Coronary artery (tissue), 2 donors: ENCODE measurements at places on chromosomes 1 and 21.

DNA sequence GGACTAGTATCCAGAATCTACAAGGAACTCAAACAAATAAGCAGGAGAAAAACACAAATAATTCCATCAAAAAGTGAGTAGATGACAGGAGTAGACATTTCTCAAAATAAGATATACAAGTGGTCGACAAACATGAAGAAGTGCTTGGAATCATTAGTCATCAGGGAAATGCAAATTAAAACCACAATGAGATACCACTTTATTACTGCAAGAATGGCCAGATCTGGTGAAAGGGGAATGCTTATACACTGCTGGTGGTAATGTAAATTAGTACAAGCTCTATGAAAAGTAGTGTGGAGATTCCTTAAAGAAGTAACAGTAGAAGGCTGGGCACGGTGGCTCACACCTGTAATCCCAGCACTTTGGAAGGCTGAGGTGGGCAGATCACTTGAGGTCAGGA, 73.8 kb downstream of the POU2F1 start:
- no peak for DNase-seq

- no peak for DNase-seq
Observed at GRCh38 chr1:233278631-233279030, 16.9 kb downstream of the PCNX2 start.

GRCh38 chr1:101236516-101237228, at the start of gene S1PR1:
Gene S1PR1, plus strand, starts transcription at chr1:101237019. Its CDS starts 1,966 bp downstream, at chr1:101238985.
- peak; percentile 78 for DNase-seq

DNA sequence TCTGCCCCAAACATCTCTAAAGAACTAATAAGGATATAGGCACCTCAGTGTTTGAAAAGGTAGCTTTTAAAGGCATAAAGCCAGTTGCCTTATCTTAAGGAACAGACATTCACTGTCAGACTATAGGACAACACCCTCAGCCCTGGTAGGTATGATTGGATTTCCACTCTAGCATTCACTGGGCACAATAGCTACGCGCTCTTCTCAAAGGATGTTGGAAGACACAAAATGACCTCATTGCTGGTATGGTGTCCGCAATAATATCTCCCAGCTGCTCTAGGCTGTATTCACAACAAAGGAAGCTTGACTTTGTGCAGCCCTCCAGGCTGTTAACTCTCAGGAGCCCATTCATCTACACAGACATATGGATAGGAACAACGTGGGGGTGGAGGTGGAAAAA, 119.4 kb upstream of the CXADR start:
- DNase-seq: no peak

GRCh38 chr1:21174230-21174629, 2.5 kb downstream of the EIF4G3 start:
- no peak for DNase-seq

GRCh38 chr1:171484760-171485374, 463 bp upstream of the PRRC2C start:
- no peak for DNase-seq

GRCh38 chr1:229832695-229833094, 206.6 kb downstream of the URB2 start:
- DNase-seq: no peak

GRCh38 chr1:161439280-161440232, 65.7 kb upstream of the FCGR2A start:
- no peak for DNase-seq

- no peak for DNase-seq
Observed at GRCh38 chr1:96772349-96772748, 50.8 kb downstream of the PTBP2 start.

DNA sequence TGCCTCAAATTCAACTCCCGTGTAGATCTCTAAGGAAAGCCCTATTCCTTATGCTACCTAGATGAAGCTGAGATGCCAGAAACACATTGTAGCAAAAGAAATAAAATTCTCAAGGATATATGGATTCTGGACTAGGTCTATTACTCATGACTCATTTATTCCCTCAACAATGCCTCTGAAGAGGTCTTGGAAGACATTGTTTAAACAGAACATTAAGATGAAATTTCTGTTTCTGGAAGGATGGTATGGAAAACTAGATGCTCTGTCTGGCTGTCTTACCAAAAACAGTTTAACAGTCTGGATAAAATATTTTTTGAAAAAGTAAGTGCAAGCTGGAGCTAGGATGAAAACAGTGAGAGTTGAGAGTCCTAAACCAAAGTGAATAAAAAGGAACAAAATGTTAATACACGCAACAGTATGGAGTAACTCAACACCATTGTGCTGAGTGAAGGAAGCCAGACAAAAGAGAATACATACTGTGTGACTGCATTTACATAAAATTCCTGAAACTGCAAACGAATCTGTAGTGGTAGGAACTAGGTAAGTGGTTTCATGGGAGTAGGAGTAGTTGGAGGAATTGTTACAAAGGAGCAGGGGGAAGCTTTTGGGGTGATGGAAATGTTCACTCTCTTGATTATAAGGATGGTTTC, 59.3 kb upstream of the GNG12 start:
- no peak for DNase-seq

DNA sequence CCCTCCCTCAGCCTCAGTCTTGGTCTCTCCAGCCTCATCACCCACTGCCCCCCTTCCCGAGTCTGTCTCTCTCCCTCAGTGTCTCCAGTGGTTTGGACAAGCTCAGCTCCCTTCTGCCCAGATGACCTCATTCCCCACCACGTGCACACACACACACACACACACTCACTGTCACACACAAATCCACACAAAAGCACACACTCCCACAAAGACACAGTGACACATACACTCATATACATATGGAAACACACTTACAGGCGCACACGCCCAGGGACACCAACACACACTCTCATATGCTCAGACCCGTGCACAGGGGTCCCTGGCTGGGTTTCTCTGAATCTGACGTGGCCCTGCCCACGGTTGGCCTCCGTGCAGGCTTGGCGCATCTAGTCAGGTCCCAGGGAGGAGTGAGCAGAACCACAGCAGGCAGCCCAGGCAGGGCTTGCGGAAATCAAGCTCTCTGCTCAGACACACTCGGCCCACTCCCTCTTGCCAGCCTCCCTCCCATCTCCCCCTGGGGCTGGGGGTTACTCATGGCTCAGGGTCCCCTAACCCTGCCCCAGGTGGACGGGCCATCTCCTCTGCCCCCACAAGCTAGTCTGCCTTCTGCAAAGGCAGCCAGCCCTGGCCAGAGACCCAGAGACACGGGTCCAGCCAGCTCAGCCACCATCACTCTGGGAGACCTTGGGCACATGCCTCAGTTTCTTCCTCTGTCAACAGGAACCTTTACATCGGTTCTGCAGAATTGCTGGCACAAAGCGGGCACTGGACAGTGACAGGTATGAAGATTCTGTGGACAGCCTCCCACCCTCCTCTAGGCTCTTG, 38.5 kb upstream of the FAM131C start:
- DNase-seq: no peak

DNA sequence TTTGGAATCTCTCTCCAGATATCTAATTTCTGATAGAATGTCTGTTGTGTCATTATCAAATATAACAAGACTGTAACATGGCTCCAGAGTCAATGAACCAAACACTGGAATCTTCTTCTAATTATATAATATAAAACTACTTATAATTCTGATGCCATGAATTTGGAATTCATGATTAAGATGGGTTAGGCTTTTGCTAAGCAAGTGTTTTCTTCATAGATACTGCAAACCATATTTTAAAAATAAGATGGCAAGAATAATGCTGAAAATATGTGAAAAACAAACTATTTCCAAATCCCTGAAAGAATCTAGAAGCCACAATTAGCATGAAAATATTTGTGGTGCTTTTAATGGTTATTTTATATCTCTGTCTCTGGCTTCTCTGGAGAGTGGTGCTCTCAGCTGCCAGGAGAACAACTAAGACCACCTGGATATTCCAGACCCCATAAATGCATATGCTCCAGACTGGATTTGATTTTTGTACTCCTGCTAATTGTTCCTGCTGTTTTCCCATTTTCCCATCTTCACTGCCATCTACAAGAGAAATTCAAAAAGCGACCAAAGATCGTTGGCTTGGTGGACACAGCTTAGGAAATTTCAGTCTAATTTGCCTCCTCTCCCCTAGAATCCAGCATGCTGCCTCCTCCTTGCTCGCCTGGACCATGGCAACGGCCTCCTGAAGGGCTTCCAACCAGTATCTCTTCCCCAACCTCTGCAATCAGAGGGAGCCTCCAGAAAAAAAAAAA, 418.9 kb downstream of the SETD4 start:
- DNase-seq: no peak

DNA sequence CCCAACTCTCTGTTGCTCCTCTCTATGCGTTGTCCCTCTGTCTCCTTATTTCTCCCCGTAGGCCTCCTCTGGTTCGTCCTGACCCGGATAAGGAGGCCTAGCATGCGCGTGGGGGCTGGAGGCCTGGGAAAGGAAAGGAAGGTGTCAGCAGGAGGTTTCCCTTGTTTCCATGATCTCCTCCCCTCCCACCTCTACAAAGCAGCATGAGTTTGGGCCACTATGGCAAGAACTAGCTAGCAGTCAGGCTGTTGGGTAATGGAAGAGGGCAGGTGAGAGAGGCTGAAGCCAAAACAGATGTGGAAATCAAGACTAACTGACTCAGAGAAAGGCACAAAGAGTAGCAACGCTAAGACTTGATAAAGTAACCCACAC, 687 bp upstream of the SEMA6C start:
- DNase-seq: no peak

GRCh38 chr1:156717351-156717750, 10.9 kb upstream of the METTL25B start:
- no peak for DNase-seq

GRCh38 chr1:176559474-176559873, 96.5 kb downstream of the PAPPA2 start:
- no peak for DNase-seq

DNA sequence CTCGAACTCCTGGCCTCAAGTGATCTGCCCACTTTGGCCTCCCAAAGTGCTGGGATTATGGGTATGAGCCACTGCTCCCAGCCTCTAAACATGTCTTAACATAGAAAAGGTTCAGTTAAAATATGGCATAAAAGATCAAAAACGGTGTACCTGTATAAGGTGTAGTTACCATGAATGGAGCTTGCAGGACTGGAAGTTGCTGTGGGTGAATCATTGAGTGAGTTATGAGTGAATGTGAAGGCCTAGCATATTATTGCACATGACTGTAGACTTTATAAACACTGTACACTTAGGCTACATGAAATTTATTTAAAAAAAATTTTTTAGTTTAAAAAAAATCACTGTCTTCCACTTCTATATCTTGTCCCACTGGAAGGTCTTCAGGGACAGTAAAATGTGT, 15.7 kb downstream of the ABCD3 start:
- DNase-seq: no peak
